Activated T-helper 17 cell treated with anti-CD3 and anti-CD28 coated beads, Interleukin-2, amount 50 U/mL, for 72 hours (primary cell): ENCODE measurements at places on chromosomes 1 and 21.

- ATAC-seq, result no peak
Observed at GRCh38 chr1:2630498-2631135, 2.2 kb downstream of the MMEL1 start.

- peak; percentile 66 for ATAC-seq
Observed at GRCh38 chr1:39109644-39110043, 83.5 kb downstream of the NDUFS5 start.

GRCh38 chr1:241841691-241842090 is 6.3 kb upstream of the EXO1 start:
- no peak for ATAC-seq

GRCh38 chr1:203698144-203698543 is 66.8 kb upstream of the LAX1 start:
- no peak for ATAC-seq

GRCh38 chr1:158327481-158327880 is 3.9 kb downstream of the CD1B start:
- no peak for ATAC-seq

- no peak for ATAC-seq
Observed at GRCh38 chr1:64938991-64939390, 27.4 kb downstream of the JAK1 start.

- no peak for ATAC-seq
Observed at GRCh38 chr1:27634177-27634984, 604 bp downstream of the FGR start.

- no peak for ATAC-seq
Observed at GRCh38 chr1:232211149-232211548, 418.8 kb downstream of the SIPA1L2 start.

DNA sequence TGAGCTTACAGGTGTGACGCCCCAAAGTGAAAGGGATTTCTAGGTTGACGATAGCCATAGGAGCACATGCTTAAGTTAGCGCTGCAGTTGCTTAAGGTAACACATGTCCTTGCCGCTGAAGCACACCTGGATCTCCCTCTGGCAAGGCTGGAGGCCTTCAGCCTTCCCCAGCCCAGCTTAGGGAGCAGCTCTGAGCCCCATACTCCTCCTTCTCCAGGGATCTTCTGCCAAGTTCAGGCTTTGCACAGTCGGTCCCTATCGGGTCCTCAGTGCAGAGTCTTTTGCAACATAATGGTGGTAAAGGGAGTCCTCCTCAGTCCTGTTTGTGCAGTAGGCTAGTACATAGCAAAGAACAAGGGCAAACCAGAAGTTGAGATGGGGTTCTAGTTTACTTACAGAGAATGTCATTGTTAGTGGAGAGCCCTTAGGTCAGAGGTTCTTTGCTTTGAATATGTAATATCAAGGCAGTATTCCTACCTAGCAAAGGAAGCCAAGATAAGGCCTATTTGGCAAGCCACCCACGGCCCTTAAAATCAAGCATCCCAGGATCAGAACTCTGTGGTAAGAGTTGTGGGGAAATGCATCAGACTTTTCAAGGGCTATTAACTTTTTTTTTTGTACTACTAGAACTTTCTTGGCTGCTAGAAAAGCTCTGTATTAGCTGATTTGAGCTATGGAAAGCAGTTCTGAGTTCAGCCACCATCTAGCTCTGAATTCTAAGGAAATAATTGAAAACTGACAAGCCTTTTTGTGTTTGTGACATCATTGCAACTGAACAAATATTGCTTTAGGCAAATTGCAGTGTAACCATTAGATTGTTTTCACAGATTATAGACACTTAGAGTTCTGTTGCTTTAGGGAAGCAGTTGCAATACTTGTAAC is 1.4 kb downstream of the EVA1C start:
- no peak for ATAC-seq

- no peak for ATAC-seq
Observed at GRCh38 chr1:88609051-88609450, 75.0 kb upstream of the PKN2 start.

- ATAC-seq, result no peak
Observed at GRCh38 chr1:85465786-85466134, 801 bp upstream of the DDAH1 start.

- ATAC-seq, result peak; percentile 75
Observed at GRCh38 chr1:89310505-89310904, 37.8 kb upstream of the GBP5 start.

DNA sequence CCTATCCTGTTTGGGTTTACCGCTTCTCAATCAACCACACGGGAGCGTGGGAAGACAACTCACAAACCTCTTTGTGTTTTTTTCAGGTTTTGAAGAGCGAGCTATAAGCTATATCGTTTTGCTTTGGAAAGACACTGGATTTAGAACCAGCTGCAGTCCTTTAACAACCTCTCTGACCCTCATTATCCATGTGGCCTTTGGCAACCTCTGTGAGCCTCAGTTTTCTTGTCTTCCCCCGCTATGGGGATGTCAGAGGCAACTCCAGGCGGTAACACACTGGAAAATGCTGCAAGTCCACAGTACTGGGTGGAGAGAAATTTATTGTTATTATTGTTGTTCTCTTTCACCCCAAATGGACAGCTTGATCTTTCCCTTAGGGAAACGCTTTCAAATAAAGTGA is 100.0 kb downstream of the ETS2 start:
- ATAC-seq, result no peak

GRCh38 chr1:211068976-211069375 is 65.0 kb downstream of the KCNH1 start:
- no peak for ATAC-seq

- ATAC-seq, result no peak
Observed at GRCh38 chr1:54857746-54858561, 29.0 kb downstream of the DHCR24 start.

DNA sequence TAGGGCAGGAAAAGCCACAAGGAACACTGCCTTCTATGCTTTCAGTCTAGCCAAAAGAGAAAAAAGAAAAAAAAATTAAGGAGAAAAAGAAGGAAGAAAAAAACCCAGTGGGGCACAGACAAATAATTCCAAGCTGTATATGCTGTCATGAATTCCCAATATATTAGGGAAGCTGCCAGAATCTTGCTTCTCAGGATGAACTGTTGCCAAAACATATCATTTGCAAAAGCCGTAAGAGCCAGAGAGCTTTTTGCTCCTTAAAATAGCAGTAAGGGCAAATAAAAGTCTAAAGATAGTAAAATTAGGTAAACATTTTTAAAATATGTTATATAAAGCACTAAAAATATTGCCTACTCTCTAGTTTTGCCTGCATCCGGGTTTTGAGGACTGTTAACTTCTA is 52.1 kb downstream of the PGM1 start:
- ATAC-seq, result no peak

GRCh38 chr1:75797606-75798216 is 1.0 kb downstream of the MSH4 start:
- no peak for ATAC-seq

DNA sequence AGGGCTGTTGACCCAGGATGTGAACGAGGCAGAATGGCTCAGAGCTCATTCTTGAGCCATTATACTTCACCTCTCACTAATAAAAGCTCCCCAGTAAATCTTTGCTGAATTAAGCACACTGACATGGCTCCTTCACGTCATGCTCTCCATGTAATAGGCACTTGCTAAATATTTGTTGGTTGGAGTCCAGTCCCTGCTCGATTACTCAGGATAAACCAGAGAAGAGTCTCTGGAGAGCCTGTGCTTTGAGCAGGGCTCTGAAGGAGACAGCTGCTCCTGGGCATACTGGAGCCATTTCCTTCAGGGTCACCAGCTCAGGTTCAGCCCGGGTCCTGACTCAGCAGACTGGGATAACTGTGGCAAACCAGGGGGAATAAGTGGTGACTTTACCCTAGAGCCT is 46.9 kb downstream of the HLX start:
- ATAC-seq, result no peak

- peak; percentile 84 for ATAC-seq
Observed at GRCh38 chr1:114164840-114165543, 11.3 kb upstream of the SYT6 start.

DNA sequence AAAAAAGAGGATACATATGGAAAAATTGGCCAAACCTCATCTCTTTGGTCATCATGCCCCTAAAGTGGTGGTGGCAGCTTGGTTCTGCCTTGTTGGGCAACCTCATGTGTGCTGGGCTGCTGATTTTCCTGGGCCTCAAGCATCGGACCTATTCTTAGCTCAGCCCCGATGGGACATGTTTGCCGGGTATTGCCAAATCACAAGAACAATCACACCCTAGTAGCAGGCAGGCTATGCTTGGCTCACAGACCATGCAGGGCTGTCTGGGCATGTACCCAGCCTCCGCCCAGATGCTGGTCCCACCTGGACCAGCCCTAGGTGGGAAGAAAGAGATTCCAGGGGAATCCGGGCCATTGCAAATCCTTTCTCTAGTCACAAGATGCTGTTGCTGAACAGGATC is 189.4 kb upstream of the FGGY start:
- ATAC-seq, result no peak

DNA sequence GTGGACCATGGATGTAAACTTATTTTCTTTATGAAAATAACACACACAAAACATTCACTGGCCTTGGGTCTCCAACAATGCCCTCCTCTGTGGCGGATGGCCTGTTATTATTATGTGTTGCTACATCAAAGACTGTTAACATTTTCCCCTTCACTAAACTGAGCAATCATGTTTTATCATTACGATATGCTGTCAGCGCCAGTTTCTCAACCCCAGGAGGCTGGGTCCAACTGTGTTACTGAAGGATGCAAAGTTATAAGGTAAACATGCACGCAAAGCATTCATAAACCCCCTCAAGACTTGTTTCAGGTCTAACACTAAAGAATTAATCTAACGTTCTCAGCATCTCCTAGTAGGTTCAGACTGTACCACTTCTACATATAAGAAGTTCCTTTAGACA is 6.0 kb upstream of the DUSP10 start:
- no peak for ATAC-seq

GRCh38 chr1:24853649-24854048 is 76.4 kb downstream of the RUNX3 start:
- no peak for ATAC-seq
